ENCODE measurements at places on chromosomes 5 and 9.

GRCh38 chr9:132235894-132236661 is 74.2 kb downstream of the NTNG2 start:
- peak; percentile 87 for DNase-seq

DNA sequence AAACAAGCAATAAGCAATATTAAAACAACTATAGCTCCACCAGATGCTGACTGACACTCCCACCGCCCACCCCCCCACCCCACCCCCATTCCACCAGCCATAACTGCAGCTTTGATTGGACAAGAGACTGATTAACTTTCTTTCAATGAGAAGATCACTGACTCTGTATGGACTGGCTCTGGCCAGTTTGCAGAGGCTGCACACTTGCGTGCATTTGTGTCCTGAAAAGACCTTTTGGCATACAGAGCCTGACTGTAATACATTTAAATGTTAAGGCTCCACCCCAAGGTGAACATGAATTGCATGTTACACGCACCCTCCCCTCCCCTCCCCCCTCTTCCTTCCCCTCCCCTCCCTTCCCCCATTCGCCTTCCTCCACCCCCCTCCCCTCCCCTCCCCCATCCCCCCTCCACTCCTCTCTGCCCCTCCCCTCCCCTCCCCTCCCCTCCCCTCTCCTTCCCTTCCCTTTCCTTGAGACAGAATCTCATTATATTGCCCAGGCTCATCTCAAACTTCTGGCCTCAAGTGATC is 31.1 kb downstream of the FGD3 start:
- no peak for DNase-seq

GRCh38 chr9:83444110-83444509 is 94.1 kb downstream of the FRMD3 start:
- peak; percentile 25 for DNase-seq

DNA sequence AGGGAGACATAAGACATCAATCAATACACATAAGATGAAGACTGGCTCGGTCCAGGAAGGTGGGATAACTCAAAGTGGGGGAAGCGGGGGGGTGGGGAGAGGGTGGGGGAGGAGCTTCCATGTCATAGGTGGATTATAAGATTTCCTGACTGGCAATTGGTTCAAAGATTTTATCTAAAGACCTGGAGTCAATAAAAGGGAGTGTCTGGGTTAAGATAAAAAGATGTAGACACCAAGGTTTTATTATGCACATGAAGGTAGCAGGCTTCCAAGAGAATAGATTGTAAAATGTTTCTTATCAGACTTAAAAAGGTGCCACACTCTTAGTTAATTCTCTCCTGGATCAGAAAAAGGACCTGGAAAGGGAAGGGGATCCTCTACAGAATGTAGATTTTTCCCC is 25.6 kb upstream of the OTULINL start:
- DNase-seq: no peak

GRCh38 chr9:137145731-137146526 is 7.0 kb downstream of the GRIN1 start:
- no peak for DNase-seq

GRCh38 chr5:103340717-103341388 is 82.3 kb downstream of the MACIR start:
- no peak for DNase-seq

DNA sequence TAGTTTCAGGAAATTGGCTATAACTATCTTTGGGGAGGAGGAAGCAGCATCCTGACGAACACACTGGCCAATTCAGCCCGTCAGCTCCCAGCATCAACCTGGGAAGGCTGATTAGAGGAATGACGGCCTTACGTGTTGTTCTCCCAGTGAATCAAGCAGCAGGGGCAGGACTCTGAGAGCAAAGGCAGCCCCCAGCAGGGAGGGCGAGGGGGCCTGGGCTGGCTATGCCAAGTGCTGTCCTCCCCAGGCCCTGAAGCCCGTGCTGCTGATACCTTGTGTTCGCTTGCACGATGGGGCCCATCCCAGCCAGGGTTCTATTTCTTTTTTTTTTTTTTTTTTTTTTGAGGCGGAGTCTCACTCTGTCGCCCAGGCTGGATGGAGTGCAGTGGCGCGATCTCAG is 254.1 kb downstream of the FSTL4 start:
- DNase-seq: no peak

GRCh38 chr9:86500667-86501435 is 146.6 kb upstream of the TUT7 start:
- peak; percentile 45 for DNase-seq

DNA sequence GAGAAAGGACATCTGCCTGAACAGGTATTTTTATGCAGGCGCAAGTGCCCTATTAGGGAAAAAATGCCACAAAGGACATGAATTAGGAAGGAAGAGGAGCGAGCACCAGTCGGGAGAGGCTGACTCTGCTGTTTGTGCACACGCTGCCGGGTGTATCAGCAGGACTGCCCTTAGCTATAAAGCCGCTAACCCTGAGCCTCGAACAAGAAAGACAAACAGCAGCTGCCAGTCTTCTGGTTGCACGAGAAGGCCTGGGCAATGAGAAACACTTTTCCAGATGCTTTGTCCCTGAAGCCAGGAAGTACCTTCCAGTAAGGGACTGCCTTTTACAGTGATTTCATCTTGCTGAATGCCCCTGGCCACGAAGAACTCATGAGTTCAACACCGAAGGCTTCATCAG is 12.6 kb downstream of the QSOX2 start:
- no peak for DNase-seq

DNA sequence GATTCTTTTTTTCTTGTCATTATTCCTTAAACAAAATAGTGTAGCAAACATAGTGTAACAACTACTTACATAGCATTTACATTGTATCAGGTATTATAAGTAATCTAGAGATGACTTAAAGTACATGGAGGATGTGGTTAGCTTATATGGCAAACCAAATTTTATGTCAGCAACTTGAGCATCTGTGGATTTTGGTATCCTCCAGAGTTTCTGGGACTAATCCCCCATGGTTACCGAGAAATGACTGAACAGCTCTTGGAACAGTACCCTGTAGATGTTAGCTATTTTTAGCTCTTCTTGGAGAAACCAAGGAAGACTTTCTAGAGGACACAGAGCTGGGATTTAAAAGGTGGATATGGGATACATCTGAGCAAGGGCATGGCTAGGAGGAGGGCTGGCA is 157.6 kb upstream of the KLF4 start:
- no peak for DNase-seq

GRCh38 chr5:74316064-74316603 is 324.4 kb downstream of the ENC1 start:
- peak; percentile 83 for DNase-seq

GRCh38 chr9:34218446-34218845 is 39.6 kb downstream of the UBAP1 start:
- DNase-seq: no peak

Data from hepatic stellate cell (primary cell).